ENCODE measurements at places on chromosomes 6 and 20.

GRCh38 chr20:23232679-23233308 is 117.8 kb upstream of the NXT1 start:
- no peak for DNase-seq

DNA sequence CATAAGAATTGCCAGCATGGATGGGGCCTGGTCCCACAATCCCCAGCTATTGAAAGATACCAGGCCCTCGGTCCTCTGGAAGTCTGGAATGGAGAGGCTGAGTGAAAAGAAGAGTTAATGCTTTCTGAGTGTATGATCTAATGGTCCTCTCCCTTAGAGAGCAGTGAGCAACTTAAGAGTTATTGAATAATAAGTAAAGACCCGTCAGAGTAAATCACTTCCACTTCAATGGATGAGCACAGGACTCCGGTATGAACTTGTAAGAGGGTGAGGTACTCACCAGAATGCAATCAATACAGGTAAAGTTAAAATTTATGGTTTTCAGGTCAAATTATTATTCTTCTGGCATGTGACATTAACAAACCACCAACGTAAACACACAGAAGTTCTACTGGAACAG is 39.9 kb downstream of the FAXC start:
- no peak for DNase-seq

DNA sequence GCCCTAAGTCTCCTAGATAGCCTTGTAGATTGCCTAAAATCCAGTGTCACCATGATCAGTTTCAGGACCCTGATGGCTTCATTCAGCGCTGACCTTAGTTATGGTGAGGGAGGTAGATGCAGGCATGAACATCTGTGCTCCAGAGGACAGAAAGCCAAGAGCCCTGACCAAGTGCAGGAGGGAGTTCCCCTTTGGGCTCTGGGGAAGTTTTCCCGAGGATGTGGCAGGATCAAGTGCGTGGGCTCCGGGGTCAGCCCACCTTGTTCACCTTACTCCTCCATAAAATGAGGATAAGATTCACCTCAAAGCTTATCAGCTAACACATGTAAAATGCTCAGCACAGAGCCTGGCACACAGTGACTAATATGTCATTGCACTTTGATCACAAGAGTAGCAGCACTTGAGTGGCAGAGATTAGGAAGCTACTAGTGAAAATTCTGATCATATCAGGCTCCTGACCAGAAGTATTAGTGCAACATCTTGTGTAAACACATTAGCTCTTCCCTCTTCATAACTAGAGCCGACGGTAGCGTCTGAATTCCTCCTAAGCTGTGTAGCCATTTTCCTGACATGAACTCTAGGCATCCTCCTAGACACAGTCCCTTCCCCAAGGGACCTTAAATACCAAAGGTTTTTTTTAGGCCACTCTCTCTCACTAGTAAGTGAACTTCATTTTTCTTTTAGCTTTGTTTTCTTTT is 125.2 kb downstream of the SULF2 start:
- DNase-seq: no peak

DNA sequence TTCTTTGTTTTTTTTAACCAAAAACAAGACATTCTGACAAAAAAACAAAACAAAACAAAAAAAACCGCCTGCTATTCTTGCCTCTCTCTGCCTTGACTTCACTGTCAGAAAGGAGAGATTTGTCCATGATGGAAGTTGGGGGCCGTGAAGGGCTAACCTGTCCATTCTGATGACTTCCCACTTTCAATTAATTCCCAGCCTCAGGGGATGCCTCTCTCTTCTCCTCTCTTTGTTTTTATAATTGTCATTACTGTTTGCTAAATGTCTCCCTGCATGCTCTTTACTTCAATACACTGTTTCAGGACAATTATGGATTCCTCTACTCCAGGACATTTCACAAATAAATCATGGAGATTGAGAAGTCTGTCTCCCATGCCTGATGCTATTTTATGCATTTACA is 130.5 kb upstream of the CNR1 start:
- no peak for DNase-seq

- no peak for DNase-seq
These were observed 803 bp upstream of the ADGRG6 start for GRCh38 chr6:142300758-142301650.

GRCh38 chr6:34223381-34223955 is 13.2 kb upstream of the HMGA1 start:
- no peak for DNase-seq

GRCh38 chr20:60302875-60303274 is 344.7 kb downstream of the CDH26 start:
- no peak for DNase-seq

DNA sequence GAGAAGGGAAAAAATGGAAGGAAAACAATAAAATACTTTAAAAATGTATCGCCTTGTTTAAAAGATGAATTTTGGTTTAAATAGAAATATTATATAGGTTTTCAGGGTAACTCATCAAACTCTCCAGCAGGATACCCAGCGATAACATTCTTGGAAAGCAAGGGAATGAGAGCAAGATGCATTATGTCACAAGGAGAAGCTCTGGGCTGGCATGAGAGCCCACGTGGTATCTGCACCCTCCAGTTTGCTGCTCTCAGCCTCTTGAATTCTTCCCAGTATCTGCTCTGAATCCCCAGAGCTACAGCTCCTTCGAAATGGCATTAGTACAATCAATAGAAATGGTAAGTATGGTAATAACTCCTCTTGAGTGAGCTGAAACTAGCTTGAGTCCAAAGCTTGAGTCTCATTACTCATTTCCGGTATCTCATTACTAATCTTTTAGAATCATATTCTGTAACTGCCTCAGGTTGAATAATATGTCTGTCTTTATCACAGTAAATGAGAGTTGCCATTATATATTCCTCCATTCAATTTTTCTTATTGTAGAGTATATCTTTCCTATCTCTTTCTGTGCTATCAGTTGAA is 4.9 kb upstream of the TMEM242 start:
- DNase-seq: no peak

- no peak for DNase-seq
These were observed 214.4 kb upstream of the DTNBP1 start for GRCh38 chr6:15877231-15877630.

DNA sequence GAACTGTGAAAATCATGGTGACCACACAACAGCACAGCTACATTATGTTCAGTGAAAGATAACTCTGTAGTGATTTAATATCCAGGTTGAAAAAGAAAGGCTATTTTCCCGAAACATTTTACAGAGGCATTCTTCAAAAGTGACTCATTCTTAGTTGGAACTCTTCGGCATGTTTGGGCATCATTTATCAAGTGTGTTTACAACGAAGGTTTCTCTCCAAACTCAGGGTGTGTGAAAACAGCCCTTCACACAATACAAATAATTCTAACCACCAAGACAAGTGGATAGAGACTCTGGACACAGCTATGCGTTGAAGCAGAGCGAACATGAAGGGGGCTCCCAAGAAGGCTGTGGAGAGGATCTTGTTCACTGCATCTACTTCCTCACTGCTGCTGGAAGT is 57.6 kb downstream of the CBLN4 start:
- DNase-seq: no peak

DNA sequence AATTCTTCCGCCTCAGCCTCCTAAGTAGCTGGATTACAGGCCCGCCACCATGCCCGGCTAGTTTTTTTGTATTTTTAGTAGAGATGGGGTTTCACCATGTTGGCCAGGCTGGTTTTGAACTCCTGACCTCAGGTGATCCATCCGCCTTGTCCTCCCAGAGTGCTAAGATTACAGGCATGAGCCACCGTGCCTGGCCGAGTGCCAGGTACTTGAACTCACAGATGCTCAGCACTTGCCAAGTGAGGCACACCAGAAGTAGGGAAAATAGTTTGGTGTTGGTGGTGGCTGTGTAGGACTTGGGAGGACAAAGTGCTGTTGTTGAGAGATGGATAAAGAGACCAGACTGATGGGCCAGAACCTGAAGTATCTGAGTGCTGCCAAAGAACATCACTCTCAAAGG is 40.0 kb upstream of the MBOAT1 start:
- no peak for DNase-seq

- no peak for DNase-seq
These were observed 679.3 kb upstream of the MAP3K7 start for GRCh38 chr6:91266156-91266555.

GRCh38 chr6:110430236-110430635 is 14.9 kb upstream of the DDO start:
- no peak for DNase-seq

GRCh38 chr20:49672096-49672664 is 41.5 kb downstream of the B4GALT5 start:
- no peak for DNase-seq

DNA sequence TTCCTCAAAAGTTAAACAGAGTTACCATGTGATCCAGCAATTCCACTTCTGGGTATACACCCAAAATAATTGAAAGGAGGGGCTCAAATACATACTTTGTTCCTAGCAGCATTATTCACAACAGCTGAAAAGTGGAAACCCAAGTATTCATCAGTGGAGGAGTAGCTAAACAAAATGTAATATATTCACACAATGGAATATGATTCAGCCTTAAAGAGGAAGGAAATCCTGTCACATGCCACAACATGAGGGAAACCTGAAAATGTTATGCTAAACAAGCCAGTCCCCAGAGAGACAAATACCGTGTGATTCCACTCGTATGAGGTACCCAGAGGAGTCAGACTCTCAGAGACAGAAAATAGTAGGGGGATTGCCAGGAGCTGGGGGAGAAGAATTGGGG is 44.5 kb downstream of the PXDC1 start:
- DNase-seq: no peak

DNA sequence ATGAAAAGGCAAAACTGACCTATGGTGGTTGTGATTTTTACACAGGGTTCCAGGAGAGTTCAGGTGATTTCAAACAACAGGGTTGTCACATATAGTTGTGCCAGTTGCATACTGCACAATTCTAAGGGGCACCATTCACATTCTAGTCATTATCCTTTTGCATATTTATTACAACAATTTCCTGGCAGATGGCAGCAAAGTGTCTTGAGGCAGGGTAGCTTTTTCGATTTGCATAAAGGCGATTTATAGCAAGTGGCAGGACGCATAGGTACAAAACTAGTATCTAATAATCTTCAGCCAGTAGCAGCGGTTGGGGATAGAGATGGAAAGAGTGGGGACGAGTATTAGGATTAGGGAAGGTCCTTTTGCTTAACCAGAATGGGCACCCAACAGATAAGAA is 46.5 kb upstream of the TRAF3IP2 start:
- no peak for DNase-seq

- DNase-seq: no peak
These were observed 75.1 kb downstream of the COL12A1 start for GRCh38 chr6:75130784-75131183.

DNA sequence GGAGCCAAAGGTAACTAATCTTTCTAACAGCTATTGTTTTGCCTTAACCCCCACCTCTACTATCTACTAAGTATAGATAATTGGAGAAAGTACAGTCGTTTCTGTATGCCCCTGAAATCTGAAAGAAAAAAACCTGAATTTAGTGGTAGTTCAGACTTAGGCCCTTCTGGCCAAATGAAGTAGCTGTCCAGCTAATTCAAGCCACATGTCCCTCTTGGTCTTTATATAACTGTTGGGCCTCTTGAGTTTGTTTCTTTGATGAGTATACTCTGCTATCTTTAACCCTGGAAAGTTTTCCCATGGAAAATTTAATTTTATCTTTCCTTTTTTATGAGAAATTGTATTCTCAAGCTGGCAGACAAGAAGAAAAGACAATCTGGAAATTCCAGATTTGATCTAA is 73.0 kb upstream of the FAM8A1 start:
- DNase-seq: no peak

DNA sequence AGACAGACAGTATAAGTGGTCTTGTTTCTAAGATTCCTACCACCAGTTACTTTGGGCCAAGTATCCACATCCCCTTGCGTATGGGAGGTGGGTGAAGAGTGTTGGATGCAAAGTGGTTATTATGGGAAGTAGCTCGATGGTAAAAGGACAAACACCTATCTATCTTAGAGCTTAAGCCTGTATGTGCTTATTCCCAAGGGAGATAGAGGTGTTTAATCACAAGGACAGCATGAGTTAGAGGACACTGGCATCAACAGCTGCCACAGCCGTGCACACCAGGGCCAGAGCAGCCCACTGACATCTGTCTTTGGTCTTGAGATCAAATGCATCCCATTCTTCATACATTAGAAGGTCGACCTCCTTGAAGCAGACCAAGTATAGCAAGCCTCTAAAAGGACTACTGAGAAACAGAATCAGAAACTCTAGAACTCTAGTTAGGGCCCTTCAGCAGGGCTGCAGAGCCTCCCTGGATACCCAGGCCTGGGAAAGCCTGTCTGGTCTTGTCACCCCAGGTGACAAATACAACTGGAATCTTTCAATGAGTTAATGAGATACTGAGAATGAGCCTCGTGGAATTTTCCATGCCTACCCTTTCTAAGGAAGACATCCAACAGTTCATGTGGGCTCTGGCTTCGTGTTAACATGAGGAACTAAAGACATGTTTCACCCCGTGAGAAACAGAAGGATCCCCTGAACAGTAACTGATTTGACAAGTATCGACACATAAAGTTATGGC is 28.7 kb downstream of the TXNDC5 start:
- no peak for DNase-seq

DNA sequence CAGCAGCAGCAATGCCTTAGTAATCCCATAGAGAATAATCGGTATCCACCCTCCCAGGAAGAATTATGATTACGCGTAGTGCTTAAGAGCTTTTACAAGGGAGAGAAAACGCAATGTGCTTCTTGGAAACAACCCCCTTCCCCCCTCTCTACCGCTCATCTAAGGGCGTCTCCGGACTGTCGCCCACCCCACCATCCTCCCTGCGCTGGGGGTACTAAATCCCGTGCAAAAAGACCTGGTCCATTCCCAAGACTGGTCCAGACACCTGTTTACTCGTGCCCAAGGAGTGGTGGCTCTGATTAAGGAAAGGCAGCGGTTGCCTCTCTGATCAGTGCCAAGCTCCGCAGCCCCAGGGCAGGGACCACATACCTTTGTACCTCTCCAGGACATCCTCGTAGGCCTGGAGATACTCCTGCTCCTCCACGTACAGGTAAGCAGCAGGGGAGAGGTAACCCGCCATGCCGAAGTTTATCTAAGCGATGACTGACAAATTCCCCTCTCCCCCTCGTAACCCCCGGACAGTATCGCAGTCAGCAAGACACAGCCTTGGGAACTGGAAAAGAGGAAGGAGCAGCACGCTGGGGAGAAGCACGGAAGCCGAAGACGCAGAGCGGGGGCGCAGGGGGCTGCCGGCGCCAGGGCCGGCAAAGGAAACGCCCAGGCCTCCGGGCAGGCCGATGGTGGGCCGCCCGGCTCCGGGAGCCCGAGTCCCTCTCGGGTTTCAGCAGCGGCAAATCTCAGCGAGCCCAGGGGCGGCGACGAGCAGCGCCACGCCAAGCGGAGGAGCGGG is 112.0 kb upstream of the BEND6 start:
- DNase-seq: no peak

GRCh38 chr6:150634176-150634963 is 34.7 kb downstream of the PLEKHG1 start:
- no peak for DNase-seq

Data from CD4-positive, alpha-beta T cell treated with Interleukin-4 for 4 hours (primary cell).